ENCODE measurements at places on chromosomes 1 and 21. TPM values are rescaled to one million over a fixed set of nuclear protein-coding genes. Genes with fewer than 3 reads are reported as not detected.

Gene LCE1F
- total RNA-seq, result not detected

Gene FAM229A
- 10.6 TPM for total RNA-seq

Gene SH3GLB1
- total RNA-seq, result 82.8 TPM

Gene MIXL1
- total RNA-seq, result not detected

Gene KLHDC7A
- total RNA-seq, result not detected
